Aorta (tissue), 5 donors: ENCODE measurements at places on chromosomes 5 and 9. TPM values are rescaled to one million over a fixed set of nuclear protein-coding genes. Genes with fewer than 3 reads are reported as not detected.

Gene FER
- total RNA-seq, result 50.2 TPM

Gene NTRK2
- 37.9 TPM for total RNA-seq

Gene PITX1
- total RNA-seq, result 0.39 TPM

Gene IFNA13
- not detected for total RNA-seq

Gene CDX1
- total RNA-seq, result not detected

Gene GARIN3
- not detected for total RNA-seq

Gene ENHO
- not detected for total RNA-seq

Gene TTC23L
- total RNA-seq, result 0.72 TPM

Gene BARX1
- 0.27 TPM for total RNA-seq

Gene GFPT2
- total RNA-seq, result 60.2 TPM

Gene NOL8
- 29.7 TPM for total RNA-seq

Gene SLC36A3
- not detected for total RNA-seq

Gene CDC20B
- not detected for total RNA-seq

Gene FASTKD3
- total RNA-seq, result 6.1 TPM

Gene CAVIN4
- 1.1 TPM for total RNA-seq

Gene LHX6
- total RNA-seq, result 13.8 TPM

Gene PPIP5K2
- total RNA-seq, result 79.4 TPM

Gene ELAVL2
- total RNA-seq, result not detected

Gene SPATA9
- 0.60 TPM for total RNA-seq

Gene SPINK1
- 13.7 TPM for total RNA-seq

Gene GLDC
- total RNA-seq, result 0.63 TPM

Gene TTLL11
- 23.7 TPM for total RNA-seq

Gene MYOT
- total RNA-seq, result 4.0 TPM

Gene BRD8
- total RNA-seq, result 60.6 TPM

Gene FOXD4
- 0.27 TPM for total RNA-seq

Gene SMU1
- total RNA-seq, result 15.8 TPM
